Germinal center (tissue), 1 donor: ENCODE measurements at places on chromosomes 1 and 21.
A peak's percentile ranks its signal among the peaks of the same experiment; 100 is the strongest.

GRCh38 chr1:62918700-62919099, 134.8 kb downstream of the ATG4C start:
- DNase-seq, result no peak

GRCh38 chr1:112058815-112059450, 69.5 kb upstream of the KCND3 start:
- no peak for DNase-seq

DNA sequence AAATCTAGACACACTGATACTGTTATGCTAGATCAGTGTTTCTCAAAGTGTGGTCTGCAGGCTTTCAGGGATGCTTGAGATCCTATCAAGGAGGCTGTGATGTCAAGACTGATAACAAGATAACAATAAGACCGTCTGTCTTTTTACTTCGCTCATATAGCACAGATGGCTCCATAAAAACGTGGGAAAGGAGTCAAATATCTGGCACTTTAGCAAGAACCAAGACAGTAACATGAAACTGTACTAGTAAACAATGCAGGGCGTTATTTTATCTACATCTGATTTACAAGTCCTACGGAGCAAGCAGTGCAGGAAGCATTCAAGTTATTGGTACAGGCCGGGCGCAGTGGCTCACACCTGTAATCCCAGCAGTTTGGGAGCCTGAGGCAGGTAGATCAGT, 3.6 kb upstream of the SPRR3 start:
- no peak for DNase-seq

DNA sequence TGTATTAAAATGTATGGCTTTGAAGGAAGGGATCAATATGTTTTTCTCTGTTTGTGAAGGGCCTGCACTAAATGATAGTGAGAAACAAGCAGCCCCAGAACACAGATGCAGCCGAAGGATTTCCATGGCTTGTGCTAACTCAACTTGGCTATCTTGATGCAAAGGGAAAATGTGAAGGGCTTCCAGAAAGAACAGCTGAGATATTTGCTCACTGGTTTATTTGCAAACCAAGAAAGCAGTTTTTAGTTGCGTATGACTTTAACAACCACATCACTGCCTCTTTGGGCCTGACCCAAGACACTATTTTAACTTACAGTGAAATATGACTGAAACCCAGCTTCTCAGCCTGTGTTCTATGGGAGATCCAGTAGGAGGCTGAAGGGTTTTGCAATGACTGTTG, 369.9 kb downstream of the SETD4 start:
- DNase-seq, result no peak

DNA sequence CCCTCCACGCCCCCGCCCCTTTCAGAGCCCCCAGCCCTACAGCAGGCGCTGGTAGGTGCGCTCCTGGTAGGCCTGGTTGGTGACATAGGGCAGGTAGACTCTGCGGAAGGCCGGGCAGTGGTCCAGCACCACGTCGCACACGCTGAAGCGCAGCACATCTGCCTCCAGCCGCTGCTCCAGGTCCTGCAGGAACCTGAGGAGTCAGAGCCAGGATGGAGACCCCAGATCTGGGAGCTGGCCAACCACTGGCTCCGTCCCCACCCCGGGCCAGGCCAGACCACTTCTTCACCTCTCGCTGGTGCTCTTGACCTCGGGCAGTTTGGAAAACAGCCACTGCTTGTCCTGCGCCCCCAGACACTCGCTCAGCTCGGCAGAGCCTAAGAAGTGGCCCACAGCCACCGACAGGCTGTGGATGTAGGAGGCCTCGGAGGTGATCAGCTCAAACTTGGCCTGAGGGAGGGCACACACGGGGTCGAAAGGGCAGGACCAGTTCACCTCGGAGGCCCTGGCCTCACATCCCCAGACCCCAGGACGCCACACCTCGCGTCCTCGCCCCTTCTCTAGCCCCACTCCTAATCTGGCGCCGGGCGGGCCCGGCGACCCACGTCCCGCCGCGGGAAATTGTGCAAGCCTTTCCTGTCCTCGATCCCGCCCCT, 6.4 kb downstream of the ARHGEF19 start:
- no peak for DNase-seq

GRCh38 chr1:200317236-200317635, 92.6 kb downstream of the ZNF281 start:
- no peak for DNase-seq

GRCh38 chr1:109722908-109723691, 11.0 kb downstream of the GSTM5 start:
- no peak for DNase-seq

DNA sequence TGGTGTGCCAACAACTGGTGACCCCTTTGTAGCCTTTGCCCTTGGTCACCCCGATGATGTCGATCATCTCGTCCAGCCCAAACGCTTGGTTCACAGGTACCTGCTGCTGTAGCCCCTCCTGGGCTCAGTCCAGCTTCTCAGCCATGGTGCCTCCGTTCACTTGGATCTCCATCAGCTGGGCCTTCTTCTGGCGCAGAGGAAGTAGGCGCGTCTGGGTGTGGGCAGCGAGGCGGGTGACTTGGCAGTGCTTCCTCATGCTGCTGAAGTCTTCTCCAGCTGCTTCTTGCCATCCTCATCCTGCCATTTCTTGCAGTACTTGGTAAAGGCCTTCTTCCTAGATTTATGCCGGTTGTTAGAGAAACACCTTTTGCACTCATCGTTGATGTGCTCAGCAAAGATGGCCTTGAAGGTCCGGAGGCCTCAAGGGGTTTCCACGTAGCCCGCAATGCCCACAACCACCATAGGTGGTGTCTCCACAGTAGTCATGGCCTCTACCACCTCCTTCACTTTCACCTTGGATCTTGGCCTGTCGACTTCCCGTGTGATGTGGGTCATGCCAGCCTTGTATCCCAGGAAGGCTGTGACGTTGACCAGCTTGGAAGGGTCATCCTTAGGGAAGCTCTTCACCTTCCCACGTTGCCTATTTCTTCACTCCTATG, 13.0 kb downstream of the DOP1B start:
- no peak for DNase-seq

GRCh38 chr1:29903548-29904166, 667.3 kb downstream of the PTPRU start:
- DNase-seq, result no peak

GRCh38 chr1:62625415-62625814, 28.1 kb downstream of the ANGPTL3 start:
- DNase-seq, result peak; percentile 27

DNA sequence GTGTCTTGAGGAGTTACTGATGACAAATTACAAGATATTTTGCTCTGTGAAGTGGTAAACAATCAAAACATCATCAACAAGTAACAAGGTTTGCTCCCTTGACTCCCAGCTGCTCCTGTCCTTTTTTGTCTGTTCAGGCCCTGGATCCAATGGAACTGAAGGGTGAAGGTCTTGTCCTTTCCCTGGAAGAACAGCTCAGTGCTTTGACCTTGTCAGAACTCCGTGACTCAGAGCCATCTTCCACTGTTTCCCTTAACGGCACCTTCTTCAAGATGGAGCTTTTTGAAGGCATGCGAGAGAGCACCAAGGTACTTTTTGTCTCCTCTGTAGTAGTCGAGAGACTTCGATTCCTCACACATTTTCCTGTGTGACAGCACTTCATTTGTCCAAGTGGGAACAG, 29.0 kb downstream of the TRIM45 start:
- no peak for DNase-seq

- DNase-seq, result no peak
These were observed 19.7 kb upstream of the ATP6V1G3 start for GRCh38 chr1:198560161-198560560.

- DNase-seq, result no peak
These were observed 58.4 kb upstream of the CXADR start for GRCh38 chr21:17454315-17455027.

DNA sequence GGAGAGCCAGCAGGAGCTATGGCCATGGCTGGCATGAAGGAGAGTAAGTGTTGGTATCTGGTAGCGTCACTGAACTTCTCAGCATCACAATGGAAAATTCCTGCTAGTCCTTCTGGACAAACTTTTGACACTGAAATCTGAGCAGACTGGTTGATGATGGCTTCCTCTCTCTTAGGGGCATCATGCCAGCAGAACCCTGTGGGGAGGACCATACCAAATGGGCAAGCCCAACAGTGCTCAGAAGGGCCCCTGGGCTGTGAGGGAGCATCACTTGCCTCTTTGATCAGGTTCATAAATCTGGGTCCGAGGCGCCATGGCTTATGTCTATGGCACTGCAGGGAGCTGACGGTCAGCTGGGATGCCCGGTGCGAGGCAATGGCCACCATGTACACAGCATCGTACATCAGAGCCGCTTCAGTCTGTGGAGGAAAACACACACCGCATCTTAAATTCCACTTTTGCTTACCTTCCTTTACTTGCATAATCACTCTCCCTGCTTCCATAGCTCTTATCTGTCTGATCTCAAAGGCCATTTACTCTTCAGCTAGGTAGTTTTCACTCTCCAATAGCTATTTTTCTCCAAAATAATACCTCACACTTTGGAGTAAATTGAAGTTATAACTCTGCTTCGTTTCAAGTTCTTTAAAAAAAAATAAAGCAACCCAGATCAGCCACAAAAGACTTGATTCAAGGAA, 297.1 kb downstream of the GRIK1 start:
- DNase-seq, result no peak

GRCh38 chr1:182681568-182681912, 2.8 kb downstream of the RGS8 start:
- DNase-seq, result no peak

GRCh38 chr1:210384625-210385024, 55.9 kb downstream of the HHAT start:
- no peak for DNase-seq

DNA sequence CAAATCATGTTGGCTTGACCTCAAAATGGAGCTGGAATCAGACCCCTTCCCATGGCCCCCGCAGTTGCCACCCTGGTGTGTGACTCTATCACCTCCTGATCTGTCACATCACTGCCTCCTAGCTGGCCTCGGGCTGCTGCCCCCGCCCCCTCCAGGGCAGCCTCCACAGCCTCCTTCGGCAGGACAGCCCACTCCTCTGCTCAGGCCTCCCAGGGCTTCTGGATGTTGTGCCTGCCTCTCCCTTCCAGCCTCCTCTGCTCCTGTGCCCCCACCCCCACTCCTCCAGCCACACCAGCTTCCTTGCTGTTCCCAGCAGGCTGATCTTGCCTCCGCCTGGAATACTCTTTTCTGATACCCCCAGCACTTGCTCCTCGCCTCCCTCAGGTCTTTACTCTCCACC, 134.4 kb upstream of the EDN2 start:
- DNase-seq, result no peak

DNA sequence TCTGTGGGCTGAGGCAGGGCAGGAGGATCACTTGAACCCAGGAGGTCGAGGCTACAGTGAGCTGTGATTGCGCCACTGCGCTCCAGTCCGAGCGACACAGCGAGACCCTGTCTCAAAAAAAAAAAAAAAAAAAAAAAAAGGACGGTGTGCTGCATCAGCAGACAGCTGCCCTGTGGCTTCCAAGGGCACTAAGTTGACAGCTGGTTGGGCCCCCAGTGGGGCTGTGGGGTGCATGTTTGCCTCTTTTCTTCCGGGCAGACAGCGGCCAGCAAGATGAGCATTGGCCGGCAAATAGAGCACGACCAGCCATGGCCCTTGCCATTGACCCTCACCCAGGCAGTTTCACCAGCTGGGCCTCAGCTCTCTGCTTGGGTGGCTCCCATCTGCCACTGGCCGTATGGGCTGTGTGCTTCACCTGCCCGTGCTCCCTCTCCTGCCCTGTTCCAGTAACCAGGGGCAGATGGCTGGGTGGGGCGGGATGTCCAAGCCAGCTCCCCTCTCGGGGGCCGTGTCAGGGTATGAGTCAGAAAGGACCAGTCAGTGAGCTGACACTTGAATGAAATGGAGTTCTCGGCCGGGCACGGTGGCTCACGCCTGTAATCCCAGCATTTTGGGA, 12.3 kb upstream of the SLC25A34 start:
- DNase-seq, result no peak

DNA sequence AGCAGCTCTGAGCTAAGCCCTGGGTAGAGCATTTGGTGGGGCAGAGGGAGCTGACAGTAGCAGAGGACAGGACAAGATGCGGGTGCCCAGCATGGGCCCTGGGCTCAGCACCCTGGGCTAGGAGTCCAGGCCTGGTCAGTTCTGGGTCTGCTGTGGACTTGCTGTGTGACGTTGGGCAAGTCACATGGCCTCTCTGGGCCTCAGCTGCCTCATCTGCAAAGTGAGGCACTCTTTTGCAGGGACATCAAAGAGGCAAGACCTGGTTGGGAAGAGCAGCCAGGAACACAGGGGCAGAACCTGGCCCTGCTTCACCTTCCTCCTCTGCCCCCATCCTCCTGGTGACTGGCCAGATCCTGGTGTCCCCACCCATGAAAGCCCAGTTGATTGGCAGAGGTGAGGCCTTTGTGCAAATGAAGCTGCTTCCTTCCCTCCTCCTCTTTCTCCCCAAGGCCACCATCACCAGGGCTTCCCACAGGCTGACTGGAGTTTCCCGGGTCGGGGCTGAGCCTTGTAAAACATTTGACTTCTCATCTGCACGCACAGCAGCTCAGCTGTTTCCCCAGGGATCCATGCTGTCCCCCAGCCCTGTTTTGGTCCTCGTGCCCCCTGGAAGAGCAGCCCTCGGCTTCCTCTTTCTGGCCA, 350.5 kb downstream of the MATN1 start:
- DNase-seq, result no peak

DNA sequence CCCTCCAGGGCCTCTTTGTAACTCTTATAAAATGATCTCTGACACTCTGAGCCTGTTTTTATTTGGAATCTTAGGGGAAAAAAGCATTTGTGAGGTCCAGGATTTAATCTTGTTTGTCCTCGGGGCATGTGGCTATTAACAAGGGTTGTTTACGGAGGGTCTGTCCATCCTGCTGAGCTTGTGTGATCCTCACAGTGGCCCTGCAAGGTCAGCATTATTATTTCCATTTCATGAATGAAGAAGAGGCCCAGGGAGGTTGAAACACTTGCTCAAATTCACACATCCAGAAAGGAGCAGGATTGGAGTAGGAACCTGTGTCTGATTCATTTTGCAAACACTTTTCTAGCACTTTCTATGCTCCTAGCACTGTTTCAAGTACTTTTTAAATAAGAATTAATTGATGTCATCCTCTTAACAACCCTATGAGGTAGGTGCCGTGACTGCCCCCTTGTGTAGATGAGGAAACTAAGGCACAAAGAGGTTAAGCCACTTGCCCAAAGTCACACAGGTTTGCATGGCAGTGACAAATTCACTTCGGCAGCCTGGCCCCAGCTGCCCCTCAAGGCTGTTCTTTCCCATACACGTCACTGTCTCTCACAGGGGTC, 178.9 kb downstream of the MIS18A start:
- DNase-seq, result no peak

DNA sequence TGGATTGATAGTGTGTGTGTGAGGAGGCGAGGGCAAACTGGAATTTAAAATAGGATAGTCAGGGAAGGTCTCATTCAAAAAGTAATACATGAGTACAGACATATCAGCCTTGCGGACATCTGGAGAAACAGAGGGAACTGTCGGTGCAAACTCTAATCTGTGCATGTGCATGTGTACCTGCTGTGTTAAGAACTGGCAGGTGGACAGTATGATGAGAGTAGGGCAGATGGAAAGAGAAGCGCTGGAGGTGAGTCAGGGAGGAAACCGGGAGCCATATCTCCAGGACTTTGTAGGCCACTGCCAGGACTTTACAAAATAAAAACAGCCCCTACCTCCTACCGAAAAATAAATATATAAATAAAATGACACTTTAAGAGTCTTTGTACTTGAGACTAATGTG, 31.3 kb upstream of the MYBPHL start:
- no peak for DNase-seq

- DNase-seq, result no peak
These were observed 44.9 kb upstream of the IL12RB2 start for GRCh38 chr1:67262735-67263134.

- no peak for DNase-seq
These were observed 100.7 kb upstream of the OLFM3 start for GRCh38 chr1:102097451-102097850.

- DNase-seq, result no peak
These were observed 294.8 kb downstream of the PTPRC start for GRCh38 chr1:198933515-198934222.
